A673 (cell line): ENCODE measurements at places on chromosomes 3 and 15. TPM values are rescaled to one million over a fixed set of nuclear protein-coding genes. Genes with fewer than 3 reads are reported as not detected.

Gene USP13
- 33.0 and 37.4 TPM in 2 replicates for total RNA-seq

Gene SLC28A2
- total RNA-seq: not detected in 2 replicates

Gene ACVR2B
- total RNA-seq: 6.4 and 9.2 TPM in 2 replicates

Gene DHFR2
- 6.5 and 9.8 TPM in 2 replicates for total RNA-seq

Gene DPPA2
- not detected in 2 replicates for total RNA-seq

Gene TJP1
- 34.7 and 42.9 TPM in 2 replicates for total RNA-seq

Gene GPR27
- total RNA-seq: 6.4 and 8.1 TPM in 2 replicates

Gene IL20RB
- total RNA-seq: 4.0 and 4.2 TPM in 2 replicates

Gene GXYLT2
- total RNA-seq: 10.7 and 17.1 TPM in 2 replicates

Gene SEMA7A
- 0.45 and 1.4 TPM in 2 replicates for total RNA-seq

Gene ADCY5
- total RNA-seq: 0.21 and 0.22 TPM in 2 replicates

Gene SKOR1
- 0.21 and 0.37 TPM in 2 replicates for total RNA-seq

Gene OXTR
- 5.6 and 6.5 TPM in 2 replicates for total RNA-seq

Gene HDAC11
- 1.0 and 2.5 TPM in 2 replicates for total RNA-seq

Gene PCOLCE2
- 5.0 and 6.4 TPM in 2 replicates for total RNA-seq

Gene ZNF80
- not detected in 2 replicates for total RNA-seq

Gene SLC15A2
- 18.2 and 33.3 TPM in 2 replicates for total RNA-seq

Gene TOPBP1
- total RNA-seq: 56.8 and 59.8 TPM in 2 replicates

Gene U2SURP
- 164 and 165 TPM in 2 replicates for total RNA-seq

Gene CHMP2B
- total RNA-seq: 33.7 and 36.5 TPM in 2 replicates

Gene ROBO2
- 17.5 and 18.7 TPM in 2 replicates for total RNA-seq

Gene RASGRF1
- total RNA-seq: 0.42 and 0.73 TPM in 2 replicates

Gene GOLGA8O
- not detected in 2 replicates for total RNA-seq

Gene RNU5B-1
- not detected in 2 replicates for total RNA-seq

Gene TMEM42
- 6.5 and 8.8 TPM in 2 replicates for total RNA-seq

Gene KLHL40
- total RNA-seq: not detected in 2 replicates

Gene MESP2
- 0.26 and 0.81 TPM in 2 replicates for total RNA-seq
